Osteoblast (primary cell): ENCODE measurements at places on chromosomes 16 and 17.

DNA sequence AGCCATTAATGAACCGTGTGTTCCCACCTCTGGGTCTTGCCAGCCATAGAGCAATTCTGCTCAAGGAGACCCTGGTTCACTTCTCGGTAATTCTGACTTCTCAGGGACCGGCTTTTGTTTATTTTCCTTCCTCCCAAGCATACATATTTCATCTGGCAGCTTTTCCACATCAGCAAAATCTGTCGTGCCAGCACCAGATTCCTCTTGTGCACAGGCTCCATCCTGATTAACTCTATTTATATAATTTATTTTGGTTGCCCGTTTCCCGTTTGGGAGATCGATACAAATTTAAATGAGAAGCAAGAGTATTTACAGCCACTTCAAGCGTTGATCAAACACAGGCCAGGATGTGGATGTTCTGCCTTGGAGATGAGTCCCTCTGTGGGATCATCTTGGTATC, 161.9 kb upstream of the XYLT1 start:
- no peak overlapping the region for H3K4me3 ChIP-seq
- no peaks in the 10 kb centered on the region for H3K27me3 ChIP-seq
- no peak overlapping the region for H3K27ac ChIP-seq
- no peaks in the 10 kb centered on the region for H3K36me3 ChIP-seq
- H3K4me1 ChIP-seq, result no peaks in the 10 kb centered on the region

GRCh38 chr16:85569039-85569614, 44.0 kb upstream of the GSE1 start:
- peaks cover 24% of the 10 kb centered on the region for H3K4me1 ChIP-seq
- peak overlapping the region; percentile 62 for H3K27ac ChIP-seq
- peak overlapping the region; percentile 39 for H3K4me3 ChIP-seq
- H3K36me3 ChIP-seq, result no peaks in the 10 kb centered on the region

DNA sequence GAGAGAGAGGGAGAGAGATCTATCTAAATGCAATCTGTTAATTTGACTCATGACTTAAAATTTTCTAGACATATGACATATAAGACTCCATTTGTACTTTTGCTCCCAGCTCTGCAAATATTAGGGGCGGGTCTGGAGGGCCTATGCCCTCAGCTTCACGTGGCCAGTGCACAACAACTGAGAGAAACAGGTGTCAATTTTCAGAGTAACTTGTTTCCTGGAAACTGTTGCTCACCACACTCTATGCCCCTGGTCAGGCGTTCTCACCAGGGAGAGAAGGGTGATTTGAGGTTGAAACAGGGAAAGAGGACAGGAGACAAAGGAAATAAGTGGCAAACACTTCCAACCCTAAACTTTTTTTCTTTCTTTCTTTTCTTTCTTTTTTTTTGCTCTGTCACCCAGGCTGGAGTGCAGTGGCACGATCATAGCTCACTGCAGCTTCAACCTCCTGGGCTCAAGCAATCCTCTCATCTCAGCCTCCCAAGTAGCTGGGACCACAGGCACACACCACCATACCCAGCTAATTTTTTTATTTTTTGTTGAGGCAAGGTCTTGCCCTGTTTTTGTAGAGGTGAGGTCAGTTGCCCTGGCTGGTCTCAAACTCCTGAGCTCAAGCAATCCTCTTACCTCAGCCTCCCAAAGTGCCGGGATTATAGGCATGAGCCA, 270.0 kb downstream of the SLC39A11 start:
- no peak overlapping the region for H3K4me3 ChIP-seq
- no peaks in the 10 kb centered on the region for H3K36me3 ChIP-seq
- H3K4me1 ChIP-seq, result no peaks in the 10 kb centered on the region
- no peak overlapping the region for H3K27ac ChIP-seq
- no peak for DNase-seq

GRCh38 chr17:76174037-76174436, 33.0 kb upstream of the FOXJ1 start:
- DNase-seq, result no peak
- H3K36me3 ChIP-seq, result no peaks in the 10 kb centered on the region
- no peak overlapping the region for H3K27ac ChIP-seq
- H3K4me1 ChIP-seq, result no peaks in the 10 kb centered on the region

DNA sequence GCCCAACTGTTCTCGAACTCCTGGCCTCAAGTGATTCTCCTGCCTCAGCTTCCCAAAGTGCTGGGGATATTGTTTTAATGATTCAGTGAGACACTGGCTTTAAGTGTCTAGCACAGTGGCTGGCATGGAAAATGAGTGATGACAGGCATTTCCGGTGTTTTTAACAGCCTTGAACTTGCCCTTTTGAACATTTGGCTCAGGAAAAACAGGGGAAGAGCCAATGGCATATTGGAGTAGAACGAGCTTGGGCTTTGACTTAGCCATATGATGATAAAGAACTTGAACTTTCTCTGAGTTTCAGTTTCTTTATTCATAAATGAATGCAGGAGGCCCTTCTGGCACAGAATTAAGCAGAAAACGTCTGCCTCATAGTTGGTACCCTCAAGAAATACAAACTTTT, 145.0 kb upstream of the HS3ST4 start:
- DNase-seq, result no peak
- H3K4me1 ChIP-seq, result no peaks in the 10 kb centered on the region
- no peaks in the 10 kb centered on the region for H3K36me3 ChIP-seq
- no peak overlapping the region for H3K27ac ChIP-seq
- no peaks in the 10 kb centered on the region for H3K27me3 ChIP-seq

DNA sequence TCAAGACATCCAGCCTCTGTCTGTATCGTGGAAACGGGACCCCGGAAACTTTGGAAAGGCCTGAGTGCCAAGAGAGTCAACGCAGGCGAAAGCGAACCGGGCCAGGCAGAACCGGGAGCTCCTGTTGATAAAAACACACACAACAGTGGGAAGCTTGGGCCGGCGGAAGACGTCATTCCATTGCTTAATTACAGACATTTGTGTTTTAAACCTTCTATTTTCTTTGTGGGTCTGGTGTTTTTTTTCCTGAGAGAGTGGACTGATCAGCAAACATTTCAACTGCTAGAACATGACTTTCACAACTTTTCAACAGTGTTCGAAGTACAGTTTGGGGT, 878 bp upstream of the RNF157 start:
- peaks cover 7% of the 10 kb centered on the region for H3K4me1 ChIP-seq
- no peak overlapping the region for H3K27ac ChIP-seq
- peak overlapping the region; percentile 74 for H3K4me3 ChIP-seq
- DNase-seq, result no peak
- H3K27me3 ChIP-seq, result peaks cover 66% of the 10 kb centered on the region
- no peaks in the 10 kb centered on the region for H3K36me3 ChIP-seq

- H3K4me1 ChIP-seq, result peaks cover 34% of the 10 kb centered on the region
- peak; percentile 59 for DNase-seq
- peaks cover 23% of the 10 kb centered on the region for H3K36me3 ChIP-seq
- H3K27me3 ChIP-seq, result no peaks in the 10 kb centered on the region
Measured at GRCh38 chr17:42459801-42460281, 1.2 kb downstream of the ATP6V0A1 start.

GRCh38 chr17:82098939-82099763, 1.1 kb upstream of the FASN start:
- no peaks in the 10 kb centered on the region for H3K27me3 ChIP-seq
- DNase-seq, result no peak
- peaks cover 16% of the 10 kb centered on the region for H3K36me3 ChIP-seq
- H3K27ac ChIP-seq, result peak overlapping the region; percentile 41
- peak overlapping the region; percentile 73 for H3K4me3 ChIP-seq

- DNase-seq, result peak; percentile 71
- no peak overlapping the region for H3K27ac ChIP-seq
- no peak overlapping the region for H3K4me3 ChIP-seq
- H3K36me3 ChIP-seq, result no peaks in the 10 kb centered on the region
Measured at GRCh38 chr16:58418601-58419000, 26.3 kb downstream of the GINS3 start.

GRCh38 chr16:24573141-24573540, 33.8 kb downstream of the RBBP6 start:
- no peaks in the 10 kb centered on the region for H3K27me3 ChIP-seq
- H3K27ac ChIP-seq, result no peak overlapping the region

- H3K27me3 ChIP-seq, result no peaks in the 10 kb centered on the region
- no peak for DNase-seq
- peaks cover 53% of the 10 kb centered on the region for H3K4me1 ChIP-seq
- peak overlapping the region; percentile 61 for H3K27ac ChIP-seq
- H3K4me3 ChIP-seq, result no peak overlapping the region
- peaks cover 53% of the 10 kb centered on the region for H3K36me3 ChIP-seq
Measured at GRCh38 chr16:4382795-4383357, 11.2 kb downstream of the VASN start.

- H3K27me3 ChIP-seq, result no peaks in the 10 kb centered on the region
- peak; percentile 73 for DNase-seq
- peak overlapping the region; percentile 72 for H3K4me3 ChIP-seq
Measured at GRCh38 chr17:43360376-43360738, 38.4 kb upstream of the ARL4D start.

DNA sequence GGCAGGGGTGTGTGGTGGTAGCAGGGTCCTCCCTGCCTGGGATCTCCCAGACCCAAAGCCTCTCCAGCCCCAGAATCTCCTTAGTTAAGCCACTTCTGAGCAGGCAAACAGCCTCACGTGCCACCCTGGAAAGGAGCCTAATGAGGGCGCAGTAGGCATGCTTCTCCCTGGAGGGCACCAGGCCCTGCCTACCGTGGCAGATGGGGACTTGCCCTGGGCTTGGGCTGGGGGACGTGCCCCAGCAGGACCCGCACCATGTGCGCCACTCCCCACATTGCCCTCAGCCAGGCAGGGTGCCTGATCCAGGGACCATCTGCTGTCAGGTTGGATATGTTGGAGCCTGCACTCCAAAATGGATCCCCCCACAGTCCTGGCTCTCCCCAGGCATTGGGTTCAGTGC, 14.2 kb downstream of the FAM83G start:
- no peak overlapping the region for H3K4me3 ChIP-seq
- no peaks in the 10 kb centered on the region for H3K4me1 ChIP-seq
- no peak overlapping the region for H3K27ac ChIP-seq
- DNase-seq, result no peak

DNA sequence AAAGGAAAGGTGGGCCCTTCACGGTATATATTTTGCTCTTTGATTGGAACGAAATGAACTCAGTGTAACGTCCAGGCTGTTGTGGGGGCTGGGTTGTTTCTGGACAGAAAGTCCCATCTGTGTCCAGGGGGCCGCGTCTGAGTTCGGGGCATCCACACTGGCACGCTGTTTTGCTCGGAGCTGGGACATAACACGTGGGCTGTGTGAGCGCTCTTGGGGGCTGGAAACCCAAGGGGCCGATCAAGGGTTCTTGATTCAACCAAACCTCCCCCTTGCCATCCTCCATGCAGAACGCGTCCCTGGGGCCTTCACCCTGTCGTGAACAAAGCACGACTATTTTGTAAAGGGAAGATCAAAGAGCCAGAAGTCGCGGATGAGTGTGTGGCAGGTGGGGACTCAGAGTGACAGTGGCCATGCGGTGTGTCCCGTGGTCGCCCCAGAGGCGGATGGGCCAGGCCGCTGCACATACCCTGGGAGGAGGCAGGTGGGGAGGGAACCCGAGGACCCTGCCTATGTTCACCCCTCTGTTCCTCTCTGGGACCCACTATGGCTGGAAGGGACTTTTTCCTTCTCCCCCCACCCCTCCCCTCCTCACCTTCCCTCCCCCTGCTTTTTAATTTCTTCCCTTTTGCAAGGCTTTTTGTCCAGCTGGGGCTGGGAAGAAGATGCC, 387.2 kb downstream of the SEC14L1 start:
- no peak overlapping the region for H3K27ac ChIP-seq
- peak overlapping the region; percentile 53 for H3K4me3 ChIP-seq
- H3K4me1 ChIP-seq, result peaks cover 3% of the 10 kb centered on the region

DNA sequence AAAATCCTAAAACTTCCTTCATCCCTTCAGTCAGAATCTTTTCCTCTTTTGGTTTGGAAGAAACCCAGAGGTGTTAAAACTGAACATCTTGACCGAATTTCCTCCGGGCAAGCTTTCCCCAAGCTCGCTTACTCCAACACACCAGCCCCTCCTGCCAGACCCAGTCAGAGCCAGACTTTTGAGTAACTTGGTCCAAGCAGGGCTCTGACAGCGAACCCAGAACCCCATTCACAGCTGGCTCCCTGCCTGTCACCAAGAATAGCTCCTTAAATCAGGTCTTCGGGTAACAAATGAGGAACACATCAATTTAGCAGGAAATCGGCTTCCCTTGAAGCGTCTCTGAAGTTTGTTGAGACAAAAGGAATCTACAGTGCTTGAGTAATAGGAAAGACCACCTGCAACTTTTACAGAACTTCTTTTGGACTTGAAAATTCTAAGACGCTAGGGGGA, 27.3 kb downstream of the GAS7 start:
- no peak overlapping the region for H3K27ac ChIP-seq
- no peaks in the 10 kb centered on the region for H3K27me3 ChIP-seq
- no peaks in the 10 kb centered on the region for H3K36me3 ChIP-seq
- DNase-seq, result no peak

GRCh38 chr17:44030482-44030881, 15.7 kb upstream of the TMEM101 start:
- no peak overlapping the region for H3K4me3 ChIP-seq
- no peaks in the 10 kb centered on the region for H3K4me1 ChIP-seq
- peaks cover 53% of the 10 kb centered on the region for H3K36me3 ChIP-seq
- no peak overlapping the region for H3K27ac ChIP-seq

GRCh38 chr17:17088541-17089525, 46.6 kb downstream of the MPRIP start:
- no peak overlapping the region for H3K4me3 ChIP-seq
- H3K4me1 ChIP-seq, result peaks cover 5% of the 10 kb centered on the region
- H3K36me3 ChIP-seq, result peaks cover 63% of the 10 kb centered on the region
- H3K27me3 ChIP-seq, result no peaks in the 10 kb centered on the region
- no peak overlapping the region for H3K27ac ChIP-seq

DNA sequence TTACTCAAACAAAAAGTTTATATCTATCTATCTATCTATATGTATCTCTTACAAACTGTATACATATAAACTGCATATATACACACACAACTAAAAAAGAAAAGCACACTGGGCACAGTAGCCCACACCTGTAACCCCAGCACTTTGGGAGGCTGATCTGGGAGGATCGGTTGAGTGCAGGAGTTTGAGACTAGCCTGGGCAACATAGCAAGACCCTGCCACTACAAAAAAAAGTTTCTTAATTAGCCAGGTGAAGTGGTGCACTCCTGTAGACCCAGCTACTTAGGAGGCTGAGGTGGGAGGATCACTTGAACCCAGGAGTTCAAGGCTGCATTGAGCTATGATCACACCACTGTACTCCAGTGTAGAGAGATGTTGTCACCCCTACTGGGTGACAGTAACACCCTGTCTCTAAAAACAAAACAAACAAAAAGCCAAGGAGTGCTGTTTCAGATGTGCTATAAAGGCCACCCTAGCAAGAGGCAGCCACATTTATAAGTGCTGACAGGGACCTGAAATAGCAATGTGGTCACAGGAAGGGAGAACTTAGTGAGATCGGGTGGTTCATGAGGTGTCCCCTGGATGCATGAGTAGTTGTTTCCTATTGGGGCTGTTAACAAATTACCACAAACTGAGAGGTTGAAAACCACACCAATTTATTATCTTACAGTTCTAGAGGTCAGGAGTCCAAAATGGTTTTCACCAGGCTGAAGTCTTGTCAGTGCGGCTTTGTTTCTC, 4.8 kb downstream of the CD2BP2 start:
- peaks cover 20% of the 10 kb centered on the region for H3K4me1 ChIP-seq
- H3K27me3 ChIP-seq, result no peaks in the 10 kb centered on the region
- DNase-seq, result peak; percentile 43
- H3K27ac ChIP-seq, result no peak overlapping the region
